ENCODE measurements at places on chromosomes 5 and 9. TPM values are rescaled to one million over a fixed set of nuclear protein-coding genes. Genes with fewer than 3 reads are reported as not detected.

Gene PCDHB5
- total RNA-seq, result under 0.01 TPM

Gene AJM1
- total RNA-seq, result not detected

Gene CYFIP2
- 1.4 TPM for total RNA-seq

Gene IL9
- not detected for total RNA-seq

Gene FCN2
- not detected for total RNA-seq

Gene FKTN
- total RNA-seq, result 29.2 TPM

Gene CNTFR
- 0.86 TPM for total RNA-seq

Gene HTR4
- not detected for total RNA-seq

Gene STC2
- total RNA-seq, result 56.8 TPM

Gene STRBP
- total RNA-seq, result 2.6 TPM

Gene GPR151
- total RNA-seq, result not detected

Gene ZNF462
- total RNA-seq, result 6.1 TPM

Gene ESM1
- 6.6 TPM for total RNA-seq

Gene TRPM3
- total RNA-seq, result 10.6 TPM

Gene SOHLH1
- not detected for total RNA-seq

Gene TYRP1
- not detected for total RNA-seq

Gene FAM151B
- total RNA-seq, result 2.9 TPM

Data from myometrial cell (primary cell).